Stimulated activated CD4-positive, alpha-beta T cell treated with anti-CD3 and anti-CD28 coated beads, TNF-alpha, amount 100 ng/mL, for 4 hours (primary cell): ENCODE measurements at places on chromosomes 12 and 14.

DNA sequence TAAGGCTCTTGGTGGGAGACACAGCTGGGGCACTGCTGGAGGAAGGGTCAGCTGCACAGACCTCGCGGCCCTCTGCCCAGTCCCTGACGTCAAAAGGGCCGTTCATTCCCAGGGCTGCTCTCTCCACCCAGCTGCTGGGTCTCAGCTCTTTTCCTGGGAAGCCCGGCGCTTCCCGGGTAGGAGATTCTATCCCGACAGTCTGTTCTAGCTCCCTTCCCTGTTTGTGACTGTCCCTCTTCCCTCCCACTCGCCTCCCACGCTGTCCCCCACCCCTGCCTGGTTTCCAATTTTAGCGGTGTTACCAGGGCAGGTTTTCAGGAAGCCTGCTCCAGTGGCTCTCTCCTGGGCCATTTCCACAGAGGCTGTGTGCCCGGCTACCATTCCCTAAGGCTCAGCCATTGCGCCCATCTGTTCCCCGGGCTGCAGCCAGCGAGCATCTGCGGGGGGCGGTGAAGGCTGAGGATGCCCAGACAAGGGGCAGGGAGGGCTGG, 186.6 kb downstream of the CACNA1C start:
- no peak for DNase-seq

DNA sequence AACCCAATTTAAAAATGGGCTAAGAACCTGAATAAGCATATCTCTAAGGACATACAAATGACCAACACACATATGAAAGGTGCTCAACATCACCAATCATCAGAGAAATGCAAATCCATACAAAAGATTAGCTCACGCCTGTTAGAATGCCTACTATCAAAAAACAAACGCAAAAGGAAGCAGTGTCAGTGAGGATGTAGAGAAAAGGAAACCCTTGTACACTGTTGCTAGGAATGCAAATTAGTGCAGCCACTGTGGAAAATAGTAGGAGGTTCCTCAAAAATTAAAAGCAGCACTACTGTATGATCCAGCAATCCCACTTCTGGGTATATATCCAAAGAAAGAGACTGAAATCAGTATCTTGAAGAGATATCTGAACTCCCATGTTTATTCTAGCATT, 133.0 kb downstream of the CPNE8 start:
- DNase-seq: no peak

DNA sequence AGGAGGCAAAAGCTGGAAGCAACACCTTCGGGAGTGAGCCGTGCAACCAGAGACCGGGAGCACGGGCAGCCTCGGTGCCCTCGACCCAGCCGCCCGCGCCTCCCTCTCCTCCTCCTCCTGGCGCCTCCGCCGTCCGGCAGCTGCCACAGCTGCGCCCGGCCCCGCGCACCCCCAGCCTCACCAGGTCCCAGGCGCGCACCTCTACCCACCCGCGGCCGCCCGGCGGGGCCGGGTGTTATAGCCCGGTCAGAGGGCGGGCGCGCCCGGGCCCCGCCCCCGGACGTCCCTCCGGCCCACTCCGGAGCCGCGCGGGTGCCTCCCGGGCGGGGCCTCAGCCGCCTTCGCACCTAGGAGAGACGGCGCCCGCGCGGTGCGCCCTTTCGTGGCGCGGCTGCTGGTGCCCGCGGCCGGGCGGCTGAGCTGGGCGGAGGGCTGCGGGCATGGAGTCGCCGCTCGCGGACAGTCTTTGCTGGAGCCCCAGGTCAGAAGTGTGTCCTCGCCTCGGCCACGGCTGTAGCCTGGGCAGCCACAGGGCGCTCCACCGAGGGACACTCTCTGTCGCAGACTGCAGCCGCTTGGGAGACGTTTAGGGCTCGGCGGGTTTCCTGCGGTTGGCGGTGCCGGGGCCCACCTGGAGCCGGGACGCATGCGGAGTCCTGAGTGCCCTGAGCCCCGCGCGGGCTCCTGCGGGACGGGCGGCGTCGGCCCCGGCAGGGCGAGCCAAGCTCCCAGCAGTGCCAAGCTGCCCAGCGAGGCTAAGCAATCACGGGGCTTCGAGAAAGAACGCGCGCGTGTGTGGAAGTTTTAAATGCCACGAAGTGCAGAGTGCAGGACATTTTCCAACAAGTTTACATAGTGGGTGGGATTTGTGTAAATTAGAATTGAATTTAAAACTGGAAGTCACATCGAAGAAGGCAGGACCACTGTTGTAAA, at the start of gene CPM:
Gene CPM (minus strand): TSS at position 211 of the 933 bp plus-strand sequence. CDS start 334 bp downstream, outside the sequence.
- DNase-seq: peak; percentile 53

- DNase-seq: no peak
Observed at GRCh38 chr12:108381787-108382436, 42.8 kb upstream of the CMKLR1 start.

- no peak for DNase-seq
Observed at GRCh38 chr14:92466059-92466458, 47.5 kb upstream of the RIN3 start.

GRCh38 chr14:76834241-76834661, 8.0 kb downstream of the LRRC74A start:
- DNase-seq: no peak

GRCh38 chr14:105908481-105908911, 382.1 kb downstream of the TMEM121 start:
- DNase-seq: no peak

DNA sequence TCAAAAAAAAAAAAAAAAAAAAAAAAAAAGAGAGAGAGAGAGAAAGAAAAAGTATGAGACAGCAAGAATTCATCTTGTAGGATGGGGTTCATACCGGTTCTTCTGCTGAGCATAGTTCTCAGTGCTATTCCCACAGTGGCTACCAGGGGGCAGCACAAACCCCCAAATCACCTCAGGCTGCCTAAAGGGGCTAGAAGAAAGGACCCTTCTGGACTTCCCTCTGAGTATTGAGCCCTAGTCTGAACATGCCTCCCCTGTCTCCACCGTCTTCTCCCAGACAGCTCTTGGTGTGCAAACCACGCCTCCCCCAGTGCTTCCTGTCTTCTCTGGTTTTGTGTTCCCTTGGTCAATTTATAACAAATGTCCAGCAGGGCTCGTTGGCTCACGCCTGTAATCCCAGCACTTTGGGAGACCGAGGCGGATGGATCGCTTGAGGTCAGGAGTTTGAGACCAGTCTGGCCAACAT, 31.3 kb upstream of the SMUG1 start:
- DNase-seq: peak; percentile 40

DNA sequence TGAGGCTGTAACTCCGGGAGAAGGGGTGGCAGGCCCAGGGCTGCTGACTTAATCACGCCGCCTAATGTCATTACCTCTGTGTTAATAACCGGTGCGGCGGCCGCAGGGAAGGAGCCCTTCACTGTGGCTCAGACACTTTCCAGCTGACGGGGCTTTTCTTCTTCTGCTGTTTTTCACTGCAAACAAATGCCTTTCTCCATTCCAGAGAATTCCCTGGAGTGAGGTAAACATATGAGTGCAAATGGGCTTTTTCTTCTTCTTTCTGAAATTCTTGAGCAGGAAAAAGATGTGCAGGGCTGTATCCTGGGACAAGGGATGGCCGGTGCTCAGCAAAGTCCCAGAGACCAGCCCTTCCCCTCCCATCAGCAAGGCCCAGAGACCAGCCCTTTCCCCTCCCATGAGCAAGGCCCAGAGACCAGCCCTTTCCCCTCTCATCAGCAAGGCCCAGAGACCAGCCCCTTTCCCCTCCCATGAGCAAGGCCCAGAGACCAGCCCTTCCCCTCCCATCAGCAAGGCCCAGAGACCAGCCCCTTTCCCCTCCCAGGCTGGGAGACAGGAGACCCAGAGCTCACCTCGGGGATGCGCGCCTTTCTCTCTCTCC, 33.4 kb upstream of the FAM181A start:
- no peak for DNase-seq

DNA sequence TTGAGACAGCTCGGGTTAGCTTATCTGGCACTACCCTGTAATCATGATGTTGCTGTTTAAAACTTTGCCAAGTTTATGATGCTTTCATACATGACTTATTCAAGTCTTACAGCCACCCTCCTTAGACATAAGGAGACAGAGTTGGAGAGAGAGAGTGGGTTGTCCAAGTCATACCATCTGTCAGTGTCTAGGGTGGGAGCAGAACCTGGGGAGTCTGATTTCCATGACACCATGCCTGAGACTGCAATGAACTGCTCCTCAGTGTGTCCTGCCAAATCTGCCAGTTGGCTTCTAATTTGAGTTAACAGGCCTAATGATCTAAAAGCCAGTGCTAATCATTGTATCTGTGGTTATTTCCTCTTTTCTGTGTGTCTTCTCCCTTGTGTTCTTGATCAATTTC, 43.7 kb upstream of the PHC1 start:
- DNase-seq: no peak

- no peak for DNase-seq
Observed at GRCh38 chr12:112322882-112323547, 59.2 kb downstream of the HECTD4 start.

DNA sequence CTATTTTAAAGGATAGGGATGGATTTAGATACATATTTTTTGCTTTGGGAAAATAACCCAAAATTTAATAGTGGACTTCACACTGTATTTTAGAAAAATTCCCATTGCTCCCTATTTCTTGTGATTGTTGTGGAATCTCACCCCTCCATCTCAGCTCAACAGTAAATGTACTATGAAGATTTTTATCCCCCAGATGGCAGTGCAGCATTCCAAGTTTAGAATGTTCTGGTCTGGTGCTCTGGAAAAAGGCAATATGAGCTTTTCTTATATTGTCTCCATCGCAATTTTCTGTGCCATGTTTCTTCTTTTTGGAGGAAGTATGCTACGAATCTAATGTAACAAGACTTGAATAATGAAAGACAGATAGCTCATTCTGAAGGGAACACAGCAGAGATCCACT, 471.7 kb upstream of the SYT1 start:
- no peak for DNase-seq

DNA sequence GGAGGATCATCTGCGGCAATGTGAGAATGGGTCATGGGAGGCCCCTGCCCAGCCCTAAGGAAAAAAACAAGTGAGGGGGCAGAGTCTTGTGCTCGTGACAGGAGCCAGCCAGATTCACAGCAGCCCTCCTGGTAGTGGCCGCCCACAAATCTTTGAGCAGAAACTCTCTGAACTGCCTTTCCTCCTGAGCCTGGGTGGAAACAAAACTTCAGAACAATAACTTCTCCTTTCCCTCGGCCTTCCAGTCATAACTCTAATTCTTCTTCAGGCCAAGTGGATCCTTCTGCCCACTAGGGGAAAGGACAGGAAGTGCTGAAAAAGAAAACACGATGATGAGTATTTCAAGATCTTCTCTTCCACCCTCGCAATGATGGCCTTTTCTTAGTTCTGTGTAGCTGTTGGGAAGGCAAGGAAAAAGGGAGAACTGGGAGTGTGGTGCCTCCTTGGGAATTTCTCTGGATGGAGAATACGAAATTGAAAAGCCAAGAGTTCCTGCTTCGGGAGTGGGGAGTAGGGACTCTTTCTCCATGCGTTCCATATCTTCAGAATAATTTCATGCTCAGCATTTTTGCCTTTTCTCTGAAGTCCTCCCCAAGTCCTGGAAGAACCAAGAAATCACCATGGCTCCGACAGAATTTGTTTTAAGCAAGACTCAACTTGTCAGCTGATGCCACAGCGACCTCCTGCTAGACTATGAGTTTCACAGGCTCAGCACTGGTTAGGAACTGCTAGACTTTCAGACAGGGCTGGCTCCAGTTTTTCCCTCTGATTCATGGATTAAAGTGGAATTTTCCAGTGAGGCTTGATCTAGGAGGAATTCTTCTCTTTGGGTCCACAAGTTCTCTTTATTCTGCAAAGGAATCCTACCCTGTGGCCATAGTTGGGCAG, 188.9 kb downstream of the CAND1 start:
- no peak for DNase-seq

- DNase-seq: no peak
Observed at GRCh38 chr14:100640471-100641273, 53.5 kb upstream of the BEGAIN start.

DNA sequence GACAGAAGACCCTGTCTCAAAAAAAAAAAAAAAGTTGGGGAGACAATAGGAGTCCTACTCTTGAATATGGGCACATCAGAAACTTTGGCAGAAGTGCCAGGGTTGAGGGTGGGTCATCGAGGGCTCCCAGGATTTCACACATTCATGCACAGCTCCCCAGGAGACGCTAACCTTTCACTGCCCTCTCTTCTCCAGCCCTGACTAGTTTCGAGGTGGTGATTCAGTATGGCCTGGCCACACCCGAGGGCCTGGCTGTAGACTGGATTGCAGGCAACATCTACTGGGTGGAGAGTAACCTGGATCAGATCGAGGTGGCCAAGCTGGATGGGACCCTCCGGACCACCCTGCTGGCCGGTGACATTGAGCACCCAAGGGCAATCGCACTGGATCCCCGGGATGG, 29.4 kb upstream of the LRP1-AS start:
- no peak for DNase-seq

GRCh38 chr14:61213920-61214319, 67.2 kb downstream of the TMEM30B start:
- no peak for DNase-seq

DNA sequence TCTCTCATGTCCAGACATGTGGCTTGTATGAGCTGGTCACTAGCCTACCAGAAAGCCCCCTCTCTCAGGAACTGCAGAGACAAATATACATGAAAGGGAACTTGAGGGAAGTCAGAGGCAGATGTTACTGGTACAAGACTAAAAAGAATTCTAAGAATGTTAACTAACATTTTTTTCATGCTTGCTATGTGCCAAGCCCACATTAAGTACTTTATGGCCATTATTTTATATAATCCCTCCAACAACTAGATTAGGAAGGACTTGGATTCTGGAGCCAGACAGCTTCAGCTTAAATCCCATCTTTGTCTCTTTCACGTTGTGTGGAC, 24.6 kb downstream of the TTC9 start:
- DNase-seq: no peak

DNA sequence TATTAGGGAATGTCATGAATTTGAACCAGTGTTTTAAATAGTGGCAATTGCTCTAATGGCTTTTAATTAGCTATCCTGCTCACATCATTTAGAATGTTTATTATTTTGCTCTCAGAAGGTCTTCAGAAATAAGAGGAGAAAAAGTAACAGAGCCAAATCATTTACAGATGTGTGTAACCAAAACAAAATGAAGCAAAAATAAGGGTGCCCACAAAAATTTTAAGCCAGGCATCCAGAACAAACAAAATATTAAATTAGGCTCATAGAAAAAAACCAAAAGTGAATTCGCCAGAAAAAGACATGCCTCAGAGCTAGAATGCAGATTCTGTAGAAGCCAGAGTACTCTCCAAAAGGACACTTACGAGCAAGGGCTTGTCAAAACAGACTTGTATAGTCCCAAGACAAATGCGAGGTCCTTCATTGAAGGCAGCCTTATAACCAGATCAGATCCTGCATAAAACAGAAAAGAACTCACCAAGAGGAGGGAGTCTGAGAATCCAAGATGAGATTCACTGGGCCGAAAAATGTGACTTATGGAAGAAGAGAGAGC, 20.2 kb upstream of the SERPINA1 start:
- no peak for DNase-seq

DNA sequence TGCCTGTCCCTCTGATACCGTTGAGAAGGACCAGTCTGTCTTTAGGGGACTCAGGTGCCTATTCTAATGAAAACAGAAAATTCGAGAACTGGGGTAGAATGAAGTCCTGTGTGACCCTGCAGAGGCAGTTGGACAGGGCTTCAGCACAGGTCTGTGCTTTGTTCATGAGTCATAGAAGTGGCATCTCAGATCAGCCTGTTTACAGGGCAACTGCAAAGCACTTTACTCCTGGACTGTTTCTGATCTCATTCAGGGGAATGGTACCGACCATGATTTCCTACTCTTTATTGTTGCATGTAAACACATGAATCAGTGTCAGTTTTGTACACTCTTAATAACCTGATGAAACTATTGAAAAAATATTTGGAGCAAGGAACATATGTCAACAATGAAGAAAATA, 1517.0 kb downstream of the AACS start:
- DNase-seq: no peak
